ENCODE measurements at places on chromosomes 3 and 15. TPM values are rescaled to one million over a fixed set of nuclear protein-coding genes. Genes with fewer than 3 reads are reported as not detected.

GRCh38 chr3:83224101-83224868 is 1462.8 kb upstream of the GBE1 start:
- no peak for DNase-seq

- DNase-seq, result peak; percentile 51
These were observed 16.7 kb downstream of the KAT2B start for GRCh38 chr3:20056725-20057611.

EFCC1 gene
- 0.24 TPM for total RNA-seq

DNA sequence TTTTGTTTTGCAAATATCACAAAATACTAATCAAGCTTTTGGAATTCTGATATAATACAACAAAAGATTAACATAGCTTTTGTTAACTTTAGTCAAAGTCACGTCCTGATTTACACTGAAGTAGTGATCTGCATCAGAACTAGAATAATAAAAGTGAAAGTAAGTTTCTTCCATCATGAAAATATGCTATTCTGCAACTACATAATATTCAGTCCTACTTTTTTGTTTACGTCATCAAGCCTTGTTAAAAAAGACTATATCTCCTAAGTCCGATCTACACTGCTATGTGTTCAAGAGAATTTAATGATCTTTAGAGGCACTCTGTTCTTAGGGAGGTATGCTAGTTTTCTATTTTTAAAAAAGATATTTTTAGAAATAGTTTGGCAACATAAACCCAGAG is 330.1 kb downstream of the ARPP21 start:
- no peak for DNase-seq

DNA sequence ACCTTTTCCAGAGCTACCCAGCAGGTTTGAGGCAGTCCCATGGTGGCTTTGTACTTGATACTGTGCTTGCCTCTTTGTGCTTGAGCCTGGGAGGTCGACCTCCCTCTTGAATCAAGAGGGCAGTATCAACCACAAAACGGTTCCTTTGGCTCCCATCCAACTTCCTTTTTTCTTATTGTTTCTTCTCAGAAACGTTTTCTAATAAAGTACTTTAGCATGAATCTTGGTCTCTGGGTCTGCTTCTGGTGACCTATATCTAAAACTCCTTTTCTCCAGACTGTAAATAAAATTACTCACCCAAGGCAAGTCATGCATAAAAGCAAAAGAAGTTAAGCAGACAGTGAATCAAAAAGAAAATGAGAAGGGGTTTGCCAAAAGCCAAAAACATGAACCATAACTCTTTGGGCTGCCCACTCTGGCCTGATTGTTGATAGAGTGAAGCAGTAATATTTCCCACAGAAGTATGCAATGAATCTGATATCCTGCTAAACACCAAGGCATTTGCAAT is 112.2 kb upstream of the SLC4A7 start:
- no peak for DNase-seq

DNA sequence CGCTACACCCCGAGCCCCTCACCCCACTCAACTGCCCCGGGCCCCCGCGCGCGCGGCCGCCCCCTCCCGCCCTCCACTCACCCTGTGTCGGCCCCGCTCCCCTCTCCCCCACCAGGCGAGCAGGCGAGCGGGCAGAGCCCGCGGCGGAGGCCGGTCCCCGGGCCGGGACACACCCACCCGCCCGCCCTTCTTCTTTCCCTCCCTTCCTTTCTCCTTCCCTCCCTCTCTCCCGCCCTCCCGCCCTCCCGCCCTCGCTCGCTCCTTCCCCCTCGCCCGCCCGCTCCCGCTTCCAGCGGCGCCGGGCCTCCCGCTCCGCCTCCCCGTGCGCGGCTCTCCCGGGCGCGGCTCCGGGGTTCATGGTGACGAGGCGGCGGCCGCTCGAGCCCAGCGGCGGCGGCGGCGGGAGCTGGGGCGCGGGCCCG is at the start of gene CTDSPL:
Gene CTDSPL, plus strand, starts transcription at position 261 of the 422 bp plus-strand sequence. CDS start 320 bp downstream, outside the sequence.
- peak; percentile 58 for DNase-seq

DNA sequence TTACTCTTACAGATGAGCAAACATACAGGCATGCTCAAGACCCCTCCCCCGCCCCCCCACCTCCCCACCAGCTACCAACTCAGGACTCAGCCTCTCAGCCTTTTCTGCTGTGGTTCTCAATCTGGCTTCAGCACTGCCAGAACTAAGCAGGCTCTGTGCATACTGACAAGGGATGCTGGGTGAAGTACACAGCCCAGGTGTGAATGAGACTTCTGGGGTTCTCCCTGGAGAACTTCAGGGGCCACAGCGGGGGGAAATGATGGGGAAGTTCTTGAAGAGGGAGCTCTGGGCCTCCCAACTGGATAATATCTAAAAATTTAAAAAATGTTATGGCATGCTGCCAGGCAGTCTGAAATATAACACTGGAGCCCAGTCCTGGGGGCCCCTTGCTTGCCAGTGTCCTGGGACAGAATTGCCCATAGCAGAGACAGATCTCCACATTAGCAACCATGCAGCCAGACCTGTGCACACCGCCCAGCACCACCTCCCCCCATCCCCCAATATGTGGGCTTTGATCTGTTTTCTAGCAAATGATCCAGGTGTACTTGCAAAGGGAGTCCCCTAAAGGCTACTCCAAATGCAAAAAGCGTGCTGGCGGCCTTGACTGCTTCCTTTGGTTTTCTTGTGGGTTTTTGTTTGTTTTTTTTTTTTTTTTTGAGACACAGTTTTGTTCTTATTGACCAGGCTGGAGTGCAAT is 41.4 kb downstream of the PGPEP1L start:
- no peak for DNase-seq

PDHB gene
- 69.8 TPM for total RNA-seq

- DNase-seq, result no peak
These were observed 7.7 kb upstream of the ACTC1 start for GRCh38 chr15:34802803-34803750.

C3orf52 gene
- 7.5 TPM for total RNA-seq

Data from PC-9 (cell line).